ENCODE measurements at places on chromosomes 1 and 21.

- peak; percentile 84 for DNase-seq
Observed at GRCh38 chr1:84853741-84854721, 39.0 kb downstream of the LPAR3 start.

DNA sequence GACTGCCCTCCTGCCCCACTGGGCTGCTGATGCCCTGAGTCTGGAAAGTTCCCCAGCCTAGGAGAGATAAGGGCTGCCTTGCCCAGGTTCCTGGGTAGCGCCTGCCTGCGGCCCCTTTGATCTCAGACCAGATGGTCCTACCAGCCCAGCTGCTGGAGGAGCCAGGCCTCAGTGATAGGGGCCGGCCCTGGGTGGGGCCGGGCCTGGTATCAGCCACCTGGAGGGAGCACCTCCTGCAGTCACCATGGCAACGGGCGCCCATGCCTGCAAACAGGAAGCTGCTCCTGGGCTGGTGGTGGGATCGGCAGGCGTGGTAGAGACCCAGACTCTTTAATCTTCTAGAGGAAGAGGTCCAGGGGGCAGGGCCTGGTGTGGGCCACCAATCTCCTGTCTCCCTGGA, 119.7 kb upstream of the WNT4 start:
- DNase-seq: no peak

DNA sequence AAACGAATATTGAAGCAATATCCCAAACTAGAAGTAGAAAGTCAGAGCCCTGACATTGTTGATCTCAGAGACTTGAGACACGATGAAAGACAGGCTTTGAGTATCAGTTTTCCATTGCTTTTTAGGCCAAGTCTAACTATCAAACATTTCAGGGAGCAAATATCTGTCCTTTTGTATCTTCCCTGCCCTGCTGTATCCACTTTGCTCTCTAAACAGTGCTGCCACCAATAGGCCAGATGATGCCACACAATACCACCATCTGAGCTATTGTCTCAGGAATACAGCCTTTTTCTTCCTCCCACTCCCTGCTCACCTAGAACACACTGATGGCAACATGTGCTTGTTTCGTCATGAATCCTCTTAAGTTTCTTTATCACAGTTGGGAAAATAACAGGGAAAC, 62.6 kb upstream of the SPAG17 start:
- no peak for DNase-seq

DNA sequence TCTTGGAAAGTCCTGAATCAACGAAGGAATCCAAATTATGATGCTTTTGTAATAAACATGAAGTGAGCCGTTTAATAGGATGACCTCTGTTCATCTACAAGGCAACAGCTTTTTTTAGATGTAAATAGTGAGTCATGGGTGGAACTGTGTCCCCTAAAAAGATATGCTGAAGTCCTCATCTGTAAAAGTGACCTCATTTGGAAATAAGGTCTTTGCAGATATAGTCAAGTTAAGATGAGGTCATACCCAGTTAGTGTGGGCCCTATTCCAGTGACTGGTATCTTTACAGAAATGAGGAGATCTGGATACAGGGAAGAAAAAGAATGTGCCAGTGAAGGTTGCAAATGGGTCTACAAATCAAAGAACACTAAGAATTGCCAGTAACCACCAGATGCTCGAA, 1287.3 kb upstream of the ADGRL4 start:
- no peak for DNase-seq

DNA sequence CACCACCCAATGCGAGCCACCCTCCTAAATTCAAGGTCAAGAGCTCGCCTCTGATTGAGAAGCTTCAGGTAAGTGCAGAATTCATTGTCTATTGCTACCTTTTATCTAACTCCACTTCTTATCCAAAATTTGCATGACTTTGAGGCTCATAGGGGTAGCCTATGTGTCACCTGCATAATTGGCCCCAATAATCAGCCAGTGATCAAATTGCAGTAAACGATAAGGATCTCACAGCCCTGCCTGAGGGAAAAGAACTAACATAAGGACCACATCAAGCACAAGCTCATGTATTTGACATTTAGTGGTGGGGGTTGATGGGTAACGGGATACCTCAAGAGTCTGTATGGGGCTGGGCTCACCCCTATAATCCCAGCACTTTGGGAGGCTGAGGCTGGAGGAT, 31.7 kb upstream of the MPZL1 start:
- no peak for DNase-seq

DNA sequence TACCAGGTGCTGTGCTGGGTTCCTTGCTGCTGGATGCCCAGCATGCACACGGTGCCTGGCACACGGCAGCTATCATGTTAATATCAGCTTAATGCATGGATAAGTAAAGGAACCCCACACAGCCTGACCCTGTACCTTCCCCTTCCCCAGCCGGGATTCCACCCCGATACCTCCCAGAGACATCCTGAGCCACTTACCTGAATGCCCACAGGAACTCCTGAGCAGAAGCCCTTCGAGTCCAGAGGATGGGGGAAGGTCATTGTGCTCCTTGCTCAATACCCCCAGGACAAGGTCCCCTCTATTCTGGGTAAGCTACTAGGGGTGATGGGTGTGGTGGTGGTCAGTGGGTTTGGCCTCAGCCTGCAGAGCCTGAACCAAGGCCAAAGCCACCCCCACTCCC, 1.4 kb downstream of the FAM131C start:
- no peak for DNase-seq

- no peak for DNase-seq
Observed at GRCh38 chr21:34808569-34809204, 139.9 kb downstream of the CLIC6 start.

DNA sequence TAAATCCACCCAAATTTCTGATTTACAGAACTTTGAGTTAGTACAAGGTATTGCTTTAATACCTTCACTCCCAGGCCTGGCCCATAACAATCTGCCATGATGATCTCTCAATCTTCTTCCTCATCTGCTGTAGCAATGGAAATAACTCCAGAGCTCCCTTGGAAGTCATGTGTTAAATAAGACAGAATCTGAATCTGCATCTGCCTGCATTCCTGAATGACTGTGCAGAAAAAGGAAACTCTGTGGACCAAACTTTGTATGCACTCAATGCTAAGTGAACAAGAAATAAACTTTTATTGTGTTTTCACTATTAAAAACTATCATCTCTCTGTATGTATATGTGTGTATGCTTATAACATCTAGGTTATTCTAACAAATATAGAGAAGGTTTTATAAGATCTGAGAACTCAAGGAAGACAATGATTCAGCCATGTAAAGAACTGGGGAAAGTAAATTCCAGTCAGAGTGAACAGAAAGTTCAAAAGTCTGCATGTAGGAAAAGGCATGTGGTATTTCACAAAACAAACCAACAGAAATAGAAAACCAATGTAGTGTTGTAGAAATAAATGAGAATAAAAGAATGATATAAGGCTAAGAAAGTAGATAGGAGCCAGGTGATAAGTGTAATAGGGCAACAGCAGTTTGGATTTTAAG, 390.2 kb downstream of the USH2A start:
- DNase-seq: no peak

- DNase-seq: no peak
Observed at GRCh38 chr1:21322681-21323016, 32.4 kb upstream of the ECE1 start.

DNA sequence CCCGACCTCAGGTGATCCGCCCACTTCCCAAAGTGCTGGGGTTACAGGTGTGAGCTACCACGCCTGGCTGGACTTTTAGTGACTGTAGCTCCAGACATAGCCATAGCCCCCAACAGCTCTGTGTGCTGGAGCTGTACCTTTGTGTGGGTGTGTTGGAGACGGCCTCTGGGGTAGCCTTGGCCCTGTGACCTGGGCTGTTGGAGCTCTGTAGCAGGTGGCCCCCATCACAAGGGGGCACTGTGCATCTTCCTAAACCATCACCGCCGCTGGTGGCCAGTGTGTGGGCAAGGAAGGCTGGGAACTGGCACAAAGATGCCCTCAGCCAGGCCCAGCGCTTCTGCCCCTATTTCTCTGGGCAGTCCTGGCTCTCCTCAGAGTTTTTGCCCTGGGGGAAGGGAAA, 38.4 kb upstream of the FOXO6 start:
- peak; percentile 21 for DNase-seq

DNA sequence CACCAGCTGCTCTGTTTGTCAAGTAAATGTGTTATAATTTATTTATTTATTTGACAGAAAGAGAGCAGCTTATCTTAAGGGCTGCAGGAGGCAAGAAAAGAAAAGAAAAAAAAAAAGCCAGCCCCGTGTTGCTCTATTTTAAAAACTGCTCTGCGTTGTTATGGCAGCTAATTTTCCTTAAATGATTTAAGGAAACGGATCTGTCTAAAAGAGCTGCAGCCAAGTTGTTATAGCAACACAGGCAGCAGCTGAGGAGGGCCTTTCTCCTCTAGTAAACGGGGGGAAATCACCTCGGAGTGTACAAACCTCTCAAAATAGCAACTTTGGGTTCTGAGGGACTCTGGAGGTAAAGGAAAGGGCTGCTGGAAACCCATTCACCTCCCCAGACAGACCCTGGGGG, 149.2 kb downstream of the BEND5 start:
- no peak for DNase-seq

GRCh38 chr1:206828765-206829164, 36.7 kb upstream of the IL20 start:
- DNase-seq: no peak

DNA sequence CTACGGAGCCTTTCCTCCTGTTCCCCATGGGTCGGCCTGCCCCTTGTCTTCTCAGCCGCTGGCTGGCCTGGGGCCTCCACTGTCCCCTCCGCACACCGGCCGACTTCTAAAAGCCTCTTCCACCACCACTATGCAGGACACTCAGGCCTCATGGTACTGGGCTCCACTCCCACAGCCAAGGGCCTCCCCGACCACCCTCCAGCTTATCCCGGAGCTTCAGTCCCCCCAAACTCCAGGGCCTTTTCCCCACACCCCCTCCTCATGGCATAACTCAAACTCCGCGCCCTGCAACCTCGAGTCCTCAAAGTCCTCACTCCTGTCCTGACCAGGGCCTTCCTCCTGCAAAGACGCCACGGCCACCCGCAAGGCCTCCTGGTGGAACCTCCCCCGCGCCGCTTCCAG, 2.0 kb downstream of the LRRC41 start:
- DNase-seq: no peak

GRCh38 chr1:24989082-24989481, 59.0 kb upstream of the RUNX3 start:
- no peak for DNase-seq

DNA sequence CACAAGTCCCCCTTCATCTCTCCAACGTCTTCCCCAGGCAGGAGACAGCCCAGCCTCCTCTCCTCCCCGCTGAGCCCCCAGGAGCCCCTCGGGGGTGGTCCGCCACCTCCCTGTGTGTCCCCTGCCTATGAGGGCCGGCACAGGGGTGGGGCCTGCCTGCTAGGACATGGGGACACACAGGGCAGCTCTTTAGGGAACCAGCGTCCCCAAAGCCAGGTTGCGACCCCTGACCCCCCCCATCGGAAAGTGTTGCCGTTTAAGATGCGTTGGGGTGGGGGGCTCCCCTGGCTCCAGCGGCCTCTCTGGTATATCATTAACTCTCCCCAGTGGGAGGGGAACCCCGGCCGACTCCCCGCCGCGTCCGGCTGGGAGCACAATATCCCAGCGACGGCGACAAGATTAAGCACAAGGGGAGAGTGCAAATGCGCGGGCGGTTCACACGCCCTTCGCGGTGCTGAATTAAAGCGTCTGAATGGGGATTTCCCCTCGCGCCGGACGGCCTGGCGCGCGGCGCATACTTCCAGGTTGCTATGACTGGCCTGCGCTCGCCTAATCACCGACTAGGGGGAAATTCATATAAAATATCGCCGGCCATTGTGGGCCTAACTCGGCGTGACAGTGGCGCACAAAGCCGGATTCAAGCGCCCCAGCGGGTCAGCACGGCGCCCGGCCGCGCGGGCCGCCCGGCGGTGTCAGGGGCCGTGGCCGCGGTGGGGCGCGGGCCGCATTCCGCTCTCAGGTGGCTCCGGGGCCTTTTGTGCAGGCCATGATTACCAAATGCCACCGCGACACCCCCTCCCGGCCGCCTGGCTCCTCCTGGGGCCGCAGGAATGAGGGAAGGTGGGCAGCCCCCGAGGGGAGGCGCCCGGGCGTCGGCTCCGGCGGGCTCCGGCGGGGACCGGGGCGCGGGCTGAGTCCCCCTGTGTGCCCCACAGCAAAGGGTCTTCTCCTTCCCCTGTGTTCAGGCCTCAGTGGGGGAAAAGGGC, 30.9 kb downstream of the WNT3A start:
- DNase-seq: peak; percentile 3

GRCh38 chr21:29667651-29668050, 272.1 kb downstream of the GRIK1 start:
- no peak for DNase-seq

DNA sequence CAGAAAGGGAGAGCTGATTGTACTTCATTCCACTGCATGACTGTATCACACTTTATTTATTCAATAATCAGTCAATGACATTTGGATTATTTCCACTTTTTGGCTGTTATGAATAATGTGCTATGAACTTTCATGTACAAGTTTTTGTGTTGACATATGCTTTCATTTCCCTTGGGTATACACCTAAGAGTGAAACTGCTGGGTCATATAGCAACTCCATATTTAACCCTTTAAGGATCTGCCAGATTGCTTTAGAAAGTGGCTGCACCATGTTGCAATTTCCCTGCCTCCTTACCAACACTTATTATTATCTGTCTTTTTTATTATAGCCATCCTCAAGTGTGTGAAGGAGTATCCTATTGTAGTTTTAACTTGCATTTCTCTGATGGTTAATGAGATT, 108.8 kb upstream of the KCNK1 start:
- no peak for DNase-seq

- DNase-seq: no peak
Observed at GRCh38 chr1:76961181-76961819, 94.0 kb downstream of the ST6GALNAC5 start.

DNA sequence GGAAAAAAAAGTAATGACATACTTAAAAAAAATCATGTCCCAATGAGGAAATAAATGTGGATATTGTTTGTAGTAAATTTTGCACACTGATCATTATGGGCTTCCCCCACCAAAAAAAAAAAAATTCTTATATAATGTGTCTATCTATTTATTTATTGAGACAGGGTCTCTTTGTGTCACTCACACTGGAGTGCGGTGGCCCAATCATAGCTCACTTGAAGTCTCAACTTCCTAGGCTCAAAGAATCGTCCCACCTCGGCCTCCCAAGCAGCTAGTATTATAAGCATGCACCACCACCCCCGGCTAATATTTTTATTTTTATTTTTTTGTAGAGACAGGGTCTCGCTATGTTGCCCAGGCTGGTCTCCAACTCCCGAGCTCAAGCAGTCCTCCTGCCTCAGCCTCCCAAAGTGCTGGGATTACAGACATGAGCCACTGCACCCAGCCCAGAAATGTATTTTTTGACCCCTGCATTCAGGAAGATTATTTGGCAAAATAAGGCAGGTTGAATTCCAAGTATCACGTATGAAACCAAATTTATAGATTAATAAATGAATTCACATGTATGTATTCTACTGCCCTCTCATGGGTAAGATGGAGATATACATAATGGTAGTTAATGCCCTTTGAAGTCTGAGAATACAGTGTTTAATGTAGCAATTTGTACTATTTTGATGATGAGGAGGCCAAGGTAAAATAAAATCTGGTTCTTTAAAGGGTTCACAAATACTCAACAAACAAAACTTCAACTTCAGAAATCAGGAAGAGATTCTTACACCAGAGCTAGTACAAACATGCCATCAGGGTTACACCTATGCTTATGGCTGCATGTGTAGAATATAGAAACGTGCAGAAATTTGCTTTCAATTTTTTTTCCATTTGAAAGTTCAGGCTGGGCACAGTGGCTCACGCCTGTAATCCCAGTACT, 1.4 kb upstream of the DENND2C start:
- peak; percentile 8 for DNase-seq

- DNase-seq: no peak
Observed at GRCh38 chr1:234987415-234988154, 141.1 kb downstream of the TOMM20 start.

- no peak for DNase-seq
Observed at GRCh38 chr1:204480515-204480914, 14.1 kb downstream of the PIK3C2B start.

GRCh38 chr1:108877348-108878159, 769 bp downstream of the GPSM2 start:
- DNase-seq: no peak
